ENCODE measurements at places on chromosomes 1 and 21. TPM values are rescaled to one million over a fixed set of nuclear protein-coding genes. Genes with fewer than 3 reads are reported as not detected.

TEX38 gene
- total RNA-seq = not detected

ARID1A gene
- 44.1 TPM for total RNA-seq

MRAP gene
- not detected for total RNA-seq

PEX19 gene
- total RNA-seq = 67.8 TPM

PROK1 gene
- not detected for total RNA-seq

PPM1J gene
- 1.7 TPM for total RNA-seq

CSF1 gene
- 127 TPM for total RNA-seq

DCDC2B gene
- total RNA-seq = not detected

KCNJ15 gene
- total RNA-seq = 51.9 TPM

DPT gene
- total RNA-seq = 141 TPM

NBPF9 gene
- 28.8 TPM for total RNA-seq

NPHS2 gene
- not detected for total RNA-seq

PRDM16 gene
- 28.9 TPM for total RNA-seq

HMGN2 gene
- total RNA-seq = 300 TPM

OR2M3 gene
- not detected for total RNA-seq

TPTE gene
- not detected for total RNA-seq

ADAM30 gene
- not detected for total RNA-seq

TMEM69 gene
- total RNA-seq = 15.7 TPM

NHLH1 gene
- not detected for total RNA-seq

RXFP4 gene
- total RNA-seq = not detected

HLCS gene
- total RNA-seq = 34.2 TPM

SLC16A1 gene
- 6.2 TPM for total RNA-seq

LCE6A gene
- total RNA-seq = not detected

KCNE2 gene
- total RNA-seq = not detected

SLC16A4 gene
- total RNA-seq = 29.8 TPM

CFHR3 gene
- total RNA-seq = 0.22 TPM

OR10T2 gene
- not detected for total RNA-seq

KIRREL1 gene
- total RNA-seq = 27.5 TPM

PLA2G2A gene
- total RNA-seq = 44.4 TPM

CCDC181 gene
- 0.56 TPM for total RNA-seq

NR5A2 gene
- total RNA-seq = 1.5 TPM

PADI4 gene
- not detected for total RNA-seq

TSSK3 gene
- 1.2 TPM for total RNA-seq

PBX1 gene
- 122 TPM for total RNA-seq

CLCN6 gene
- 16.5 TPM for total RNA-seq

GRIK1 gene
- 0.15 TPM for total RNA-seq

OMA1 gene
- 67.6 TPM for total RNA-seq

AGBL4 gene
- 6.0 TPM for total RNA-seq

SPATA46 gene
- total RNA-seq = not detected

ZBTB7B gene
- total RNA-seq = 50.2 TPM

All from thyroid gland (tissue), 4 donors.